Spleen (tissue), 13 donors: ENCODE measurements at places on chromosomes 1 and 21. TPM values are rescaled to one million over a fixed set of nuclear protein-coding genes. Genes with fewer than 3 reads are reported as not detected.

DNA sequence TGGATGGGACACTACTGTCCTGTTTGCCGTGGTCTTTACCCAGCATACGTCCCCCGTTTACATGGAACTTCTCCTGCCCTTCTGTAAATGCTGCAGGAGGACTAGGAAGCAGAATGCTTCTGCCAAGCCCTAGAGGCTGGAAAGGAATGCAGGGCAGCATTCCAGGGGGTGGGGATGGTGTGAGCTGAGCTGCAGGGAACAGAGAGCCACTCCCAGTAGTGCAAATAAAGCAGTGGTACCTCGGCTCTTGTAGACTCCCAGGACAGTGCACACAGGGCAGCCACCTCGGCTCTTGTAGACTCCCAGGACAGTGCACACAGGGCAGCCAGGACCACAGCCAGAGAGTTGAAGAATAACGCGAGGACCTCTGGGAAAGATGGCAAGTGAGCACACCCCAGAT is 35.4 kb downstream of the PTPRU start:
- no peak for DNase-seq

GRCh38 chr1:7373876-7374562 is 397.1 kb upstream of the VAMP3 start:
- peak; percentile 33 for DNase-seq

AGBL4 gene
- total RNA-seq, result 0.67 TPM

C8B gene
- total RNA-seq, result not detected
